NCI-H1105 (cell line): ENCODE measurements at places on chromosomes 7 and 10.
A peak's percentile ranks its signal among the peaks of the same experiment; 100 is the strongest.

GRCh38 chr10:48976196-48976595 is 36.6 kb upstream of the LRRC18 start:
- no peak for DNase-seq

DNA sequence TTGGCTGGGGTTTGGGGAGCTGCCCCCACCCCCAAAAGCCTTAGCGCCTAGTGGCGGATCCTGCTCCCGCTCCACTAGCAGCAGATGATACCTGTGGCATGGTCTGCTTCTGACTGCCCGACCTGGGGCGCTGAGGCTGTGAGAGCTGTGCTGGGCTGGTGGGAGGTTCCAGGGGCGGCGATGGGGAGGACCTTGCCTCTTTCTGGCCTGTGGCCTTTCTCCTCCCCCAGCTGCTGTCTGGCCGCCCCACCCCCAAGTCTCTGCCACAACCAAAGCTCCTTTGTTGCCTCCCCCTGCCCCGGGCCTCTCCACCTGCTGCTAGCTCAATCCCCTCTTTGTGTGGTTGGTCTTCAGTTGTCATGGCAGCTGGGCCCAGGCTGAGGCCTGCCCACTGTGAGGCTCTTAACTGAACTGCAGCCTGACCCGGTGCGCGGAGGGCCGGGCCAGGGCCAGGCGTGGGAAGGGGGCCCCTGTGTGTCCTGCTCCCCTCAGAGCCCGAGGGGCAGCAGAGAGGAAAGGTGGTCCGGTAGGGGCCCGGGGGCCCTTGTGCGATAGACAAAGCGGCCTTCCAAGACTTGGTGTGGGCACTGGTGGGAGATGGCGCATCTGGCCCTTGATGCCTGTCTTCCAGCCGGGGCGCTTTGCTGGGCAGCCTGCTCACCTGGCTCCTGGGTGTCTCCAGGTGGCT is 4.7 kb downstream of the ZNF775 start:
- peak; percentile 69 for DNase-seq

- DNase-seq = no peak
These were observed 180.8 kb downstream of the PRKCQ start for GRCh38 chr10:6399231-6399741.

- no peak for DNase-seq
These were observed 682.7 kb upstream of the IGFBP3 start for GRCh38 chr7:46603780-46604179.

GRCh38 chr10:70537398-70538194 is 59.0 kb downstream of the PALD1 start:
- DNase-seq = no peak

DNA sequence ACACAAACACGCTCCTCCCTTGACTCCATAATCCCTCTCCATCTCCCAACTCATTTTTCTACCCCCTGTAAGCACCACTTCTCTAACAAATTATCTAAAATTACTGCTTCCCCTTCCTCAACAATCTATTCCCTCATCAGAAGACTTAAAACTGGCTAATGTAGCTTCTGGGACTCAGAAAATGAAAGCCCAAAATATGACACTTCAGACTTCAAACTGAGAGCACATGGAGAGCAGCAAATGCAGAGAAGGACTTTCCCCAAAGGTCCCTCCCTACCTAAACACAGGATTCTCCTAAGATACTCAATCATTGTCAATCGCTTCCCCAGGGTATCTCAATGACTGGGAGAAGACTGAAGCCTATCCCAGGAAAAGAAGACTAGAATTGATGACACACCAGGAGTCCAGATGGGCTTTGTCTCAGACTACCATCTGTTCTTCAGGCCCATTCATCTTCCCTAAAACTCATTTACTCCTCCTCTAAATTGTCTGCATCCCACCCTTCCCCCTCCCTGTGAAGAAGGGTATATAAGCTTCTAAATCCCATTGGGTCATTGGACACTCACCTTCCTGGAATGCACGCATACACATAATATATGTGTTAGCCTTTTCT is 39.2 kb downstream of the ST8SIA6 start:
- DNase-seq = no peak

- DNase-seq = no peak
These were observed 84.5 kb downstream of the ADRA2A start for GRCh38 chr10:111161109-111161874.

GRCh38 chr7:137354396-137354795 is 10.9 kb upstream of the PTN start:
- peak; percentile 95 for DNase-seq

DNA sequence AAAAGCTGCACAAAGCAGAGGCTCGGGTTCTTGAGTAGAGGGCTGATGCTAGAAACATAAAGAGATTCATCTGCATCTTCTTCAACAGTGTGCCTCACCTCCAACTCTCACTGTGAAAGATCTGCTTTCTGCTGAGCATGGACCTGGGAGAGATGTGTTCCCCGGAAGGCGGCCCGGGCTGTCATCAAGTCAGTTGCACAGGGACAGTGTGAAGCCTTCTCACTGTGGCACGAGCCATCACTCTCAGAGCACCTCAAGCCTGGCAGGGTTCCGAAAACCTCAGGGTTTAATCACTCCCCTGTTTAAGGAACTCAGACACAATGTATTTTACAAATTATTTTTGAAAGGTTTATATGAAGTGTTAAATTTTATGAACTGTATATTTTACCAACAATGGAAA is 98.7 kb downstream of the RBM20 start:
- no peak for DNase-seq

- no peak for DNase-seq
These were observed 147.8 kb downstream of the ADAM12 start for GRCh38 chr10:126240483-126240882.

DNA sequence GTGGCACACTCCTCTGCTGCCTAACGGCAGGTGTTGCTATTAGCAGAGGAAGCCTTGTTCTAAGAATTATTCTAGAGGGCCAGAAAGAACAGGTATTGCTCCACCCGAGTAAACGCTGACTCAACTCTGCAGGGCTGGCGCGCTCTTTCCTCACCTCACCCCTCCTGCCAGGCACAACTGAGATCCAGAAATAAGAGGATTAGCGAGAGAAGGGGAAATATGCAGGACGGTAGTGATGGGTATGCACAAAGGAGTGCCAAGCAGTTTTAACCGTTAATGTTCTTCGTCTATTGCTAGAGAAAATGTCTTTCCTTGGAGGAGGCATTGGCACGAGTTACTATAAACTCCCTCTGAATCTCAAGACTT is 369 bp upstream of the SCIN start:
- peak; percentile 17 for DNase-seq

DNA sequence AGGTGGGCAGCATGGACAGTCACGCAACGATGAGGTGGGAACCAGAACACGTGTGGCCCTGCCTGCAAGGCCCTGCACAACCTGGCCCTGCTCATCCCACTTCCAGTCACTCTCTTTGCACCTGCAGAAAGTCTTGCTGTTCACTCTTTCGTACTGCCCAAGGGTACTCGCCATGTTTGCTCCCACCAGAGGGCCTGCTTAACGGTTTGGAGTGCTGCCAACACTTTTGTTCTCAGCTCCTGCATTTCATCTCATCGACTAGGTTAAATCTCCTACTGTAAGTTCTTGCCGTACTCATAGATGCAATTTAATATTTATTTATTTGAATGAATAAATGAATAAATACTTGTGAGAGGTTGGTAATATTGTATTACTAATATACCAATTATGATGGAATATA is 315.3 kb downstream of the SDK1 start:
- peak; percentile 60 for DNase-seq

GRCh38 chr10:7361316-7361715 is 49.5 kb downstream of the SFMBT2 start:
- no peak for DNase-seq

DNA sequence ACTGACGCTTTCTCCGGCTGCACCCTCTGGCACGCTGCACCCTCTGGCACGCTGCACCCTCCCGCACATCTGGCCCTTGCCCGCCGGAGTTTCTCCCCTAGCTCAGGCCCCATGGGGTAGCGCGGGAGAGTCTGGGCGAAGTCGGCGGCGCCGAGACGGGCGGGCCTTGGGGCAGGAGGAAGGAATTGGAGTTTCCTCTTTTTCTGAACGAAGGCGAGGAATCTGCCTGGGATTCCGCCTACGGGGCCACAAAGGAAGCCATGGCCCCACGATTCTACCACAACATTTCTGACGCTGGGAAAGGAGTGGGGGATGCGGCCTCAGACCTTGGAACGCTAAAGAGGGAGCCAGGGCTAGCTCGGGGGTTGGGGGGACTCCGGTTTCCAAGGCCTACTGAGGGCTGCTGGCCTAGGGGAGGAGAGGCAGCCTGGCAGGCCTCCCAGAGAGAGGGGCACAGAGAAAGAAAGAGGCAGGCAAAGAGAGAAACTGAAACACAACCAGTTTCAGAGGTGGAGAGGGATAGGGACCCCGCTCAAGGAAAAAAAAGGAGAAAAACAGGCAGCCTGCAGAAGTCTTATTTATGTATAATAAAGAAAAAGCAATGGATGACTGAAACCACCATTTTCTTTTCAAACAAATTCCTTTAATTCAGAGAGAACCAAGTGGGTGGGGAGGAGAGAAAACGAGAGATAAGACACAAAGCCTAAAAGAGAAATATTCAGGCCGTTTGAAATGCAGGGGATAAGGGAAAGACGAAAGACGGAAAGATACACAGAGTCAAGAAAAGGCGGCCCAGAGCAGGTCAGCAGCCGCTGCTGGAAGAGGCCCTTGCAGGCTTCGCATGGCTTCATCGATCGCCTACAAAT is 4.3 kb downstream of the TLX1 start:
- no peak for DNase-seq

DNA sequence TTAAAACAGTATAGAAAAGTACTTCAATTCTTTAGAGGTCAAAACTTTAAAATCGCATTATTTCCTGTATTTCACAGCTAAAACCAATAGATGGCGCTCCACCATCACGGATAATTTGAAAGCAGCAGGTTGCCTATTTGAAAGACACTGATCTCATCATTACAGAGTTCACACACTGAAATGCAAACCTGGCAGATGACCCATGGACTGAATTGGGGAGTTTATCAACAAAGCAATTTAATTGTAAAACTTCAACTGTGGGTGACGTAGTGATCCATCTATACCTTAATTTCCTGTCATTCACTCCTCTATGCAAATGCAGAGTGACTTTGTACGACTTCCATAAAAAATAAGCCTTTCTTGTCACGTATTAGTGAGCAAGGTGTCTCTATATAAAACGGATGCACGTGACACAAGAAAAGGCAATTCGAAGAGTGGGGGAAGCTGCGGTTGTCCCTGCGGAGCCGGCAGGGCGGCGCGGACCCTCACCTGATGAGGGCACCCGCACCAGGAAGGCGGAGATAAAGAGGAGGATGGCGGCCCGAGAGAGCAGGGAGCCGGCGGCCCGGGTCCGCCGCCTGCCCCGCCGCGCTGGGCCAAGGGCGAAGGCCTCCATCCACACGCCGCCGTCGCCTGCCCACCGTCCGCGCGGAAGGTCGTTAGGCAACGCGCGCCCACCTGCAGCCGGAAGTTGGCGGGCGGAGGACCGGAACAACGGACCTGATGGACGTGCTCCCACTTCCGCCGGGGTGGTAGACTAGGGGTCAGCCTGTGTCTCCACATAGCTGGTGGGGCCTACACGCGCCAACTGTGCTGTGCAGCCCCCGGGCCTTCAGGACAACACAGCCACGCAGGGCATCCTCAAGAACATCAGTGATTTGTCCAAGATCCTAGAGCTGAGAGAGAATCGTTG is at the start of gene ZPBP:
ZPBP (minus strand) TSS at position 668 of the 913 bp plus-strand sequence; CDS start at position 616, 52 bp downstream.
- peak; percentile 18 for DNase-seq
